ENCODE measurements at places on chromosomes 7 and 10. TPM values are rescaled to one million over a fixed set of nuclear protein-coding genes. Genes with fewer than 3 reads are reported as not detected.
A peak's percentile ranks its signal among the peaks of the same experiment; 100 is the strongest.

- no peaks in the 10 kb centered on the region for H3K4me1 ChIP-seq
- DNase-seq, result no peak
- no peaks in the 10 kb centered on the region for H3K36me3 ChIP-seq
- H3K27me3 ChIP-seq, result no peaks in the 10 kb centered on the region
Measured at GRCh38 chr10:10975647-10976046, 42.0 kb upstream of the CELF2 start.

- no peaks in the 10 kb centered on the region for H3K4me1 ChIP-seq
- H3K27me3 ChIP-seq, result no peaks in the 10 kb centered on the region
- no peak for DNase-seq
- H3K4me3 ChIP-seq, result no peak overlapping the region
Measured at GRCh38 chr7:30914596-30914995, 2.9 kb downstream of the AQP1 start.

DNA sequence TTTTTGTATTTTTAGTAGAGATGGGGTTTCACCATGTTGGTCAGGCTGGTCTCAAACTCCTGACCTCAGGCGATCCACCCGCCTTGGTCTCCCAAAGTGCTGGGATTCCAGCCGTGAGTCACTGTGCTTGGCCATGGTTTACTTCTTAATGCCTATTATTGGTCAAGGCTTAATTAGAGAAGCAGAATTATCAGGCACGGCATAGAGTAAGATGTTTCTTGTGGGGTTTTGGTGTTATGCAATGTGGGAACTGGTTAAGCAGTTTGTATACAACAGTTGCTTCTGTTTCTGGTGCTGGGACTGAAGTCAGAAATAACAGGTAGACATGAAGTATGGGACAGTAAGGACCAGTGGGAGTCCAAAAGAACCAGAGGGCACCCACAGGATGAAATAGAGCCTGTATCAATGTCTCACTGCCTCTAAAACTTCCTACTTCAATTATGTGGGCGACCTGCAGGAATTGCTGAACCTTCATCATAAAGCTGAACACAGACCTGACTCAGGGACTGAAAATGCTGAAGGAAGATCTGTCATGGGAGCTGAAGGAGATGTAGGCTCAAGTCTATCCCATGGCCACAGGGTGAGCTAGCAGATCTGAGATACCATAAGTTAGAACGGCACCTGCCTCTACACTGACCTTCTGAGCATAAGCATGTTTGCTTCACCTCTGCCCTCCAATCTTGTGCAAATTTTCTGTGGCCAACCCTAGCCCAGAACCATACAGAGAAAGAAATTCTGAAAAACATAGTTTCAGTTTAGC lies 38.3 kb upstream of the VCL start:
- no peak overlapping the region for H3K4me3 ChIP-seq
- peaks cover 59% of the 10 kb centered on the region for H3K4me1 ChIP-seq
- peak overlapping the region; percentile 78 for H3K27ac ChIP-seq
- no peaks in the 10 kb centered on the region for H3K27me3 ChIP-seq
- no peak for DNase-seq

DNA sequence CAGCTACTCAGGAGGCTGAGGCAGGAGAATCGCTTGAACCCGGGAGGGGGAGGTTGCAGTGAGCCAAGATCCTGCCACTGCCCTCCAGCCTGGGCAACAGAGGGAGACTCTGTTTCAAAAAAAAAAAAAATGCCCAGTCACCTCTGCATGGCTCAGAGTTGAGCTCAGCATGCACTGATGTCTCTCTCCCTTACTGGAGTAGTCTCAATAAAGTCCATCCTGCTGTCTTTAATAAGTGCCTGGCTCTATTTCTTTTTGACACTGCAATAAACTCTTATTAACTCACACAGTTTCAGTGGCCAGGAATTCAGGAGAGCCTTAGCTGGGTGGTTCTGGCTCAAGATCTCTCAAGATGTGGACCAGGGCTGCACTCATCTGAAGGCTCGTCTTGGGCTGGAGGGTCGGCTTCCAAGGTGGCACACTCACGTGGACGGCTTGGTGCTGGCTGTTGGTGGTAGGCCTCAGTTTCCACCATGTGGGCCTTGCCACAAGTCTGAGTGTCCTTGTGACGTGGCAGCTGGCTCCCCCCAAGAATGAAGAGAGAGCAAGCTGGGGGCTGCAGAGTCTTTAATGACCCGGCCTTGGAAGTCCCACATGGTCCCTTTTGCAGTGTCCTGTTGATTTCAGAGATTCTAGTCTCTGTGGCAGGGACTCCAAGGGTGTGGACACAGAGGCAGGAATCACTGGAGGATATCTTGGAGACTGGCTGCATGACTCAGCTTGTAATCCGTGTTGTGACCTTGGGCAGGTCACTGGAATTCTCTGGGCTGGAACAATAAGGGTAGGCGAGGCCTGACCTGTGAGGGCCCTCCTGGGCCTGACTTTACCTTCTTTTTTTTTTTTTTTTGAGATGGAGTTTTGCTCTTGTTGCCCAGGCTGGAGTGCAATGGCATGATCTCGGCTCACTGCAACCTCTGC lies 85.9 kb upstream of the KMT2C start:
- DNase-seq, result no peak
- no peak overlapping the region for H3K27ac ChIP-seq
- no peaks in the 10 kb centered on the region for H3K36me3 ChIP-seq
- H3K27me3 ChIP-seq, result no peaks in the 10 kb centered on the region

DNA sequence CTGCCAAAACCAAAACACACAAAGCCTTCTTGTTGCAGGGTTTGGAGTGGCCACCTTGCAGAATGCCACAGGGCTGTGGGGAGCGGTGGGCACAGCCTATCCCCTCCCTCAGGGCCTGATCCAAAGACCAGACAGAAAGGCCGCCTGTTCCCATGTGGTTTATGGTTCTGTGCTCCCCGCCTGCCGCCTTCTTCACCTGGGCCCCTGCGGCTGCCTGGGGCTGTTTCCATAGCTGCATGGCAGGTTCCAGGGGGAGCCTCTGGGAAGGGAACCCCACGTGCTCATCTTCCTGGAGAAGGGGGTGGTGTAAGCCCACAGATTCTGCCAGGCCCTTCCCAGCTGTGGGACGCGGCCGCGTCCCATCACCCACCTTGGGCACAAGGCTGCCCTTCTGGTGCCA lies 70.7 kb upstream of the EZH2 start:
- no peaks in the 10 kb centered on the region for H3K4me1 ChIP-seq
- H3K27me3 ChIP-seq, result no peaks in the 10 kb centered on the region
- H3K4me3 ChIP-seq, result no peak overlapping the region

- H3K27me3 ChIP-seq, result no peaks in the 10 kb centered on the region
- no peaks in the 10 kb centered on the region for H3K36me3 ChIP-seq
- peaks cover 4% of the 10 kb centered on the region for H3K4me1 ChIP-seq
- H3K4me3 ChIP-seq, result no peak overlapping the region
- H3K27ac ChIP-seq, result no peak overlapping the region
Measured at GRCh38 chr10:28981007-28981406, 303.7 kb downstream of the BAMBI start.

DNA sequence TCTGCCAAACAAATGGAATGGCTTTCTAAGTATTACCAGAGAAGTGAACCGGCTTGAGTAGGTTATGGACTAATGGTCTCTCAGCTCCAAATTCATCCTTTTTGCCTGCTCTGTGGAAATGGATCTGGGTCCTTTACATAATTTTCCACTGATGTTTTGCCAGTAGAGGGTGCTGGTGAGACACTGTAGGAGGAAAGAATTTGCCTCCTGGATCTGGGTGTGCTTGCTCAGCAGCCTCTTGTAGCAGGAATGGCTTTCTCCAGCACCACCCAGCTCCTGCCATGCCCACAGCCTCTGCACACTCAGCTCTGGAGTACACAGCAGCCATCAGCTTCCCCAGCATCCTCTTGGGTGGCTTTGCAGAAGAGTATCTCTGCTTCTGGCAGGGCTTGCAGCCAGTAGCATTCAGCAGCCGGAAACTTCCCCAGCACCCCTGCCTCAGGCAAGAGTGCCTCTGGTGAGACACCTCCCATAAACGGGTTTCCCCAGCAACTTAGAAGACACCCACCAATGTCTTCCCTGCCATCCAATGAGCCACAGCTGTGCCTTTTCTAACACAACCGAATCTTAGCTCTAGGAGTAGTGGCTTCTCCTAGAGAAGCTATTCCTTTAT lies 235.0 kb upstream of the PLPP4 start:
- no peaks in the 10 kb centered on the region for H3K36me3 ChIP-seq
- no peaks in the 10 kb centered on the region for H3K4me1 ChIP-seq
- no peak overlapping the region for H3K27ac ChIP-seq
- H3K4me3 ChIP-seq, result no peak overlapping the region

- no peaks in the 10 kb centered on the region for H3K36me3 ChIP-seq
- no peak overlapping the region for H3K4me3 ChIP-seq
- H3K4me1 ChIP-seq, result no peaks in the 10 kb centered on the region
- H3K27me3 ChIP-seq, result no peaks in the 10 kb centered on the region
- no peak overlapping the region for H3K27ac ChIP-seq
Measured at GRCh38 chr10:30176182-30176581, 116.8 kb upstream of the JCAD start.

DNA sequence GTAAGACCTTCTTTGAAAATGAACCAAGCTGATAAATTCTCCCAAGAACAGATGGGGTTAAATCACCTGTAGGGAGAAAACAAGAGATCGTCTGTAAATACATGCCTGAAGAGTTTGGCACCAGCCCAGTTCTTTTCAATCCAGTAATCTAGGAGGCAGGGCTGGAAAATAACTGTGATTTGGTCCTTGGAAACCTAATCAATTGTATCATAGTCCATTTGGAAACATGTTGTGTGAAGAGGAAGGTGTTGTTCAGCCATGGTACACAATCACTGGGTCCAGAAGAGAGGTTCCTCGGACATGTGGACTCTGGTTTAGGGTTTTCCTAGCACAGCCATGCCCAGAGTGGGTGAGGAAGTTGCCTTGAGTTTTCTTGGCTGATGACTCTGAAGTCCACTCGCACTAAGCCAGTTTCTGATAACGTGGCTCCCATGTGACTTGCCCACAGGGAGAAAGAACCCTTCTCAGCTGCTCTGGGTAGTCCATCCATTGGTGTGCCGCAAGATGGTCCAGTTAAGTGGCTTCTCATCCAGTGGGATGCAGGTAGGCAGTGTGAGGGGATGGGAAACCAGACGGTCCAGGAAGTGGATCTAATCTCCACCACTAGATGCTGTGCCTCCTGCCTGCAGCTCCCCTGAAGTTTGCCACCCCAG lies 5.1 kb downstream of the BLNK start:
- no peak overlapping the region for H3K27ac ChIP-seq
- no peak overlapping the region for H3K4me3 ChIP-seq
- DNase-seq, result no peak
- H3K4me1 ChIP-seq, result peaks cover 3% of the 10 kb centered on the region
- no peaks in the 10 kb centered on the region for H3K36me3 ChIP-seq
- no peaks in the 10 kb centered on the region for H3K27me3 ChIP-seq

DNA sequence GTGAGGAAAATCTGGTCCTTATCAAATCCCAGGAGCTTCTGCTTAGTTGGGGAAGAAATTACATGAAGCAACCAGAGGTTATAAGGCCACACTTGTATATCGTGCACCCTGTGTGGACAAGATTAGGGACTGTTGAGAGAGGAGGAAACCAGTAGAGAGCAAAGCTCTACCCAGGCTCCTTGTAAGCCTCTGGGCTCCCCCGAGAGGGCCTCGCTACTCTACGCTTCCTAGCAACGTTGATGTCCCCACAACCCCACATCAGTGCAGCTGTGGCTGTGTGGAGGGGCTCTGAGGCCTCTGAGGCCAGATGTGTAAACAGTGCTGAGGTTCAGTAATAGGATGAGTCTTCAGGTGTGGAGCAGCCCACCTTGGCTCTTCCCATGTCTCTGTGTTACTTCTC lies 16.0 kb downstream of the HIF1AN start:
- DNase-seq, result no peak
- no peak overlapping the region for H3K27ac ChIP-seq
- no peaks in the 10 kb centered on the region for H3K4me1 ChIP-seq
- H3K27me3 ChIP-seq, result no peaks in the 10 kb centered on the region

- H3K36me3 ChIP-seq, result no peaks in the 10 kb centered on the region
- no peak overlapping the region for H3K27ac ChIP-seq
- no peak overlapping the region for H3K4me3 ChIP-seq
- DNase-seq, result no peak
Measured at GRCh38 chr10:71575451-71575850, 144.1 kb downstream of the C10orf105 start.

DNA sequence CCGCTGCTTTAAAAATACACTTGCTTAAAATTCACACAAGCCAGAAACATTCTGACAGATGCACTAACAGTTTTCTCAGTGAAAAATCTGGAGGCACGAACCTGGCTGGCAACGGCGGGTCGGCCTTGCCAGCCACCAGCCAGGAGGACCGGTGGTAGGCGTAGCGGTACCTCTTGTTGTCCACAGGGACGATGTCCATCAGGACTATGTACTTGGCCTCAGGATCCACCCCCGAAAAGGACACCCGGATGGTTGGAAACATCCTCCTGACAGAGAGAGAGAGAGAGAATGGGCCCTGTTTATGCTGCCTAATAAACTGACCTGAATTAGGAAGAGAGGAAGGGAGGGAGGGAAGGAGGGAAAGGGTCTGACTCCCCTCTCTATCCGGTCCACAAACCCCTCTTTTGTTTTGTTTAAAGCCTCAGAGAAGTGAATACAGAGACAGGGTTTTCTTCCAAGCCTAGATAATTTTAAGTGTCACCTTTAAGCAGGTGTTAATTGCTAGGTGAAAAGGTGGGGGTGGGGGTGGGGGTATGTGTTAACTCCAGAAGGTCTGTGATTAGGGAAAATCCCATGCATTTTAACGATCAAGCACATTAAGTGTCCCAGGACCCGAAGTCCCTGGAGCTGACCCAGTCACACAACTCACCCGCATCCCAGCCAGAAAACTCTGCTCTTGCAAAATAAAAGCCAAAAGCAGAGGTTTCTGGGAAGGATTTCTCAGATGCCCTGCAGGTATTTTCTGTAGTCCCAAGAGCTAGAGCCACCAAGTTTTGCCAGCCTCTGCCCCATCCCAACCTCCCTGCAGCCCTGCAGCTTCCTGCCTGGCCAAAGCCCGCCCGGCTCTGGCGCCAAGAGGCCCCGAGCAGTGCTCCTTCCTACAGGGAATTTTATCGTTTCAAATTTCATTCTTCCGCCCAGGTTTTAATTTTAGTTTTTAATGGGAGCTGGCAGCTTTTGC lies 5.0 kb downstream of the TBX20 start:
- H3K4me3 ChIP-seq, result no peak overlapping the region
- DNase-seq, result no peak
- H3K36me3 ChIP-seq, result no peaks in the 10 kb centered on the region
- H3K27ac ChIP-seq, result no peak overlapping the region
- H3K4me1 ChIP-seq, result peaks cover 8% of the 10 kb centered on the region

- H3K4me1 ChIP-seq, result no peaks in the 10 kb centered on the region
- H3K36me3 ChIP-seq, result no peaks in the 10 kb centered on the region
- no peak overlapping the region for H3K27ac ChIP-seq
- no peaks in the 10 kb centered on the region for H3K27me3 ChIP-seq
- DNase-seq, result no peak
- H3K4me3 ChIP-seq, result no peak overlapping the region
Measured at GRCh38 chr10:24177636-24178035, 31.3 kb upstream of the KIAA1217 start.

Gene CPEB3
- total RNA-seq, result 5.4 TPM

Gene HMX2
- not detected for total RNA-seq

Gene KNDC1
- total RNA-seq, result 5.9 TPM

Gene MGAM2
- total RNA-seq, result 0.73 TPM

Gene CFAP69
- not detected for total RNA-seq

Gene PON3
- total RNA-seq, result not detected
